Kidney tubule cell (primary cell): ENCODE measurements at places on chromosomes 4 and X.

GRCh38 chrX:49812177-49812576 is 16.9 kb upstream of the PAGE4 start:
- no peak for DNase-seq

GRCh38 chr4:148445071-148445859 is 3.1 kb upstream of the NR3C2 start:
- peak; percentile 43 for DNase-seq

- DNase-seq: no peak
Observed at GRCh38 chr4:52098618-52099017, 47.5 kb downstream of the SPATA18 start.

DNA sequence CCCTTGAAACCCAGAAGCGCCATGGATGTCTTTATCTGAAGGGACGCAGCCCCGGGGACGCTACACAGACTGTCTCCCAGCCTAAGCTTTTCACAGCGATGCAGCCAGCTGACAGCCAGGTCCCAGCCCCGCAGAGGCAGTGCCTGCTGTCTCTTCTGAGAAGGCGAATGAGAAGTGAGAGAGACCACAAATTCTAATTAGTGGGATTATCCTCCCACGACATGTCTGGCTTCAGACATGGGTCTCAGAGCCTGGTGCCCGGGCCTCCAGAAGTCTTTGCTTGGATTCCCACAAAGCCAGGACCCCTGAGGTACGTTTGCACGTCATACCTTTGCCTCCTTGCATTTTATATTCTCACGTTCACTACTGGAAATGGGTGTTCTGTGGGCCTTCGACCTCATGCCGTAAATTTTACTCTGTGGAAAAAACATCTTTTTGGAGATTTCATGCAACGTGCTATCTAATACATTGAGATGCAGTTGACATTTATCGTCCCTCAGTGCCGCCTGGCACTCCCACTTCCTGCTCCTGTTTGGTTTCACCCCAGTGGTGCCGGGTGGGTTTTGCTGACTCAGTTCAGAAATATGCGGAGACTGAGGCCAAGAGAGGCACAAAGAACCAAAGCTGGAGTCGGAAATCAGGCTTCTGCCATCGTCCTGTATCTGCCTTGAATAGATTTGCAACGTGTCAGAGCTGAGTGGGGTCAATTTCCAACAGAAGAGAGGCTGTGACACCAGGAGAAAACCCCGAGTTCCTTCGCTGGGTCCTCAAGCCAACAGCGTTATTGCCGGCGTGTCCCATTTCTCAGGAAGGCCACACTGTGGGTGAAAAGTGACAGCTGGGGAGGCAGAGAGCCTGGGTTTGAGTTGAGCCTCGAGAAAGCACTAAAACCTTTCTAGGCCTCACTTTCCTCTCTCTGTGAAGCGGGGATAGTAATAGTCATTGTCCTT is 114.4 kb downstream of the STK32B start:
- peak; percentile 84 for DNase-seq

- no peak for DNase-seq
Observed at GRCh38 chr4:119906277-119906676, 160.4 kb downstream of the MAD2L1 start.

DNA sequence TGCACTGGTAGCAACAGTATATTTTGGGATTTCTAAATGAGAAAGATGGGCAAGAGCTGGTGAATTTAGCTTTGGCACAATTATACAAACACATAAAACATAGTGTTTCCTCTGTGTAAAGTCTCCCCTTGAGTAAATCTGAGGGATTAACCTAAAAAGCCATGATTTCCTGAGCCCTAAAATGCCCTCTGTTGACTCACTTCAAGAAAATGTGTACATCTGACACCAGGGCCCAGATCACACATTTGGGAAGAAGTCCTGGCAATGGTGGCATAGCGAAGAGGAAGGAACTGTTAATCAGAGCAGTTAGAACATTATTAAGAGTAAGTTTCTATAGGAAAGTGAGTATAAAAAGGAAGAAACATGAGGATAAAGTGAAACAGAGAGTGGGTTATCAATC is 338.5 kb downstream of the SPOCK3 start:
- DNase-seq: no peak

DNA sequence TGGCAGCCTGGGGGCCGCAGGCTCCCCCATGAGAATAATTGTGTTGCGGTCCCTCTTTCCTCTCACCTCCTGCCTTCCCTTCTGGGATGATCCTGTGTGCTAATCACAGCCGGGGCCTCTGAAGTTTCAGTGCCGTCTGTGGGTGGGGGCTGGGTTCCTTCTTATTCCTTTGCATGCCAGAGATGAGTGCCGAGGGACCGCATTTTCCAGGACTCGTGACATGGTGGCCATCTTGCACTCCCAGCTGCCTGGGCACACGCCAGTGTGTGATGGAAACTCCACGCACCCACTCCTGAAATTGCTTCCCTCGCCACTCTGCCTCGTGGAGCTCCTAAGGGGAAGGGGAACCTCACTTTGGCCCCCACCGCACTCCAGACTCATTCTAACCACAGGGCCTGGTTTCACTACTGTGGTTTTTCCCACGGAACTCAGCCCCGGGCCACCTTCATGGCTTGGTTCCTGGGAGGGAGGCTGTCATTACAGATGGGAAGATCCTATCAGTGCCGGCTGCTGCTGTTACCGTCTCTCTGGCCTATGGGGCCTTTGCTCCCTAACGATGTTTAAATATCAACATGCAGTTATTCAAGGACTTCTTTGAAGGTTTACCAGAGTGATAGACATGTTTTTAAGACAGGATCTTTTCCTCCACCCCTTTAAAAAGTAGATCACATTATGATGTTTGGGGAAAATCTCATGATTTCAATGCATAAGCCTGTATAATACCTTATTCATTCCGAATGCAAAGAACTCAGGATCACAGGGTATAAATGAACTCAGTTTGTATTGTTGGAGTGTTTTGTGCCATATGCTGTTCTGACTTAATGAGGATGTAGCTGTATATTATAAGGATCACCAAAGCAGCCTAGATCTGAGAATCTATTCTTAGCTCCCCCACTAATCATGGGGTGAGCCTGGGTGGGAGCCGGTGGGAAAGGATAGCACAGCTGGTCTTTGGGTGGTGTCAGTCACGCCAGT is 89.6 kb downstream of the SORCS2 start:
- no peak for DNase-seq

GRCh38 chr4:2045518-2045951 is 13.6 kb upstream of the NAT8L start:
- DNase-seq: peak; percentile 55

GRCh38 chr4:56698329-56698728 is 17.2 kb upstream of the HOPX start:
- DNase-seq: peak; percentile 50

- no peak for DNase-seq
Observed at GRCh38 chr4:170122252-170122651, 32.5 kb upstream of the AADAT start.

DNA sequence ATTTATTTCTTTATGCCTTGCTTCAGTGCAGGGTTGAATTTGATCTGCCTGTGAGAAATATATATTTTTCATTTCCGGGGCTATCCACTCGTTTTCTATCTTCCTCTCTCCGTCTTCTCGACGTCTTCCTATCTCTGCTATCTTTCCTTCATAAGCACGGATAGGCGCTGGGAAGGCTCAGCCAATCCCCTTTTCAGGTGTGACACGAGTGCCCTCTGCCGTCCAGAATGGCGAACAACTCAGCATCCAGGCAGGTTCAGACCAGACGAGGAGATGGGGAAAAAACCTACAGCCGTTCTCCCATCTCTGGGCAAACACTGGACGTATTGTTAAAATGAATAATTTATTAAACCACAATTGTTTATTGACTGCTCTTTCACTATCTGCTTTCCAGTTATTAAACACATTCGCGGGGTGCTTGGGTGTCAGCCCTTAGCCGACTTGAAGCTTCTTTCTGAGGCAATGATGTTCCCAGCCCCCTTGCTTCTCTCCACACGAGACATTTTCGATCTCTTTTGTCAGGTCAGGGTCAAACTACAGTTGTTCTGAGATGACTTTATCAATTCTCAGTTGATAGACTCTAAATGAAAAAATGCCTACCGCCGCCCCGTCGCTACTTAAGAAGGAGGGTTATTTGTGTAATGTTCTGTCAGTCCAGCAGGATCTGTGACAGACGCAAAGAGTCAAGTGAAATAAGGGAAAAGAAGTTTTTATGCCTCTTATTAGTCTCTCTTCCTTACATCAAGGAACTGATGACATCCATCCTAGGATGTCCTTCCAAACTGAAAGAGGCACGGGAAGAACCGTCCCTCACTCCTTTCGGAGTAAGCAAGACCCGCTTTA is 96.3 kb upstream of the NOCT start:
- DNase-seq: peak; percentile 80

- DNase-seq: no peak
Observed at GRCh38 chr4:78749258-78749971, 26.7 kb upstream of the BMP2K start.

- no peak for DNase-seq
Observed at GRCh38 chr4:6277935-6278800, 8.5 kb downstream of the WFS1 start.

- DNase-seq: peak; percentile 74
Observed at GRCh38 chr4:149999485-150000074, 78.7 kb upstream of the DCLK2 start.

DNA sequence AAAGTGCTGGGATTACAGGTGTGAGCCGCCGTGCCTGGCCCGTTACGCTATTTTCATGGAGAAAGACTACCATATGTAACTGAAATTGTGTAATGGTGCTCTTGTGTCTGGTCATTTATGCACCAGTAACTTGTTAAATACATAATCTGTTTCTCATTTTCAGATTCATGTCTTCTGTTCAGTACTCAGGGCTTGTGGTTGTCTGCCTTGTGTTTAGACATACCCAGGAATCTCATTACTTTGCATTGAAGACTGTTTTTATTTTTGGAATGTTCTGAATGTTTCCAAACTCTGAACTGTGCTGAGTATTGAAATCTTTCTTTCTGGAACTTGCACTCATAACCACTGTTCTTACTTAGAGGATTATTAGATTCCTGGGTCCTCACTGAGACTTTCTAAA is 52.8 kb downstream of the PDLIM5 start:
- DNase-seq: no peak
